ENCODE measurements at places on chromosomes 1 and 21.

- DNase-seq, result no peak
These were observed 49.9 kb downstream of the SNX27 start for GRCh38 chr1:151661751-151662150.

GRCh38 chr1:234827181-234827580 lies 217.2 kb upstream of the IRF2BP2 start:
- DNase-seq, result no peak

DNA sequence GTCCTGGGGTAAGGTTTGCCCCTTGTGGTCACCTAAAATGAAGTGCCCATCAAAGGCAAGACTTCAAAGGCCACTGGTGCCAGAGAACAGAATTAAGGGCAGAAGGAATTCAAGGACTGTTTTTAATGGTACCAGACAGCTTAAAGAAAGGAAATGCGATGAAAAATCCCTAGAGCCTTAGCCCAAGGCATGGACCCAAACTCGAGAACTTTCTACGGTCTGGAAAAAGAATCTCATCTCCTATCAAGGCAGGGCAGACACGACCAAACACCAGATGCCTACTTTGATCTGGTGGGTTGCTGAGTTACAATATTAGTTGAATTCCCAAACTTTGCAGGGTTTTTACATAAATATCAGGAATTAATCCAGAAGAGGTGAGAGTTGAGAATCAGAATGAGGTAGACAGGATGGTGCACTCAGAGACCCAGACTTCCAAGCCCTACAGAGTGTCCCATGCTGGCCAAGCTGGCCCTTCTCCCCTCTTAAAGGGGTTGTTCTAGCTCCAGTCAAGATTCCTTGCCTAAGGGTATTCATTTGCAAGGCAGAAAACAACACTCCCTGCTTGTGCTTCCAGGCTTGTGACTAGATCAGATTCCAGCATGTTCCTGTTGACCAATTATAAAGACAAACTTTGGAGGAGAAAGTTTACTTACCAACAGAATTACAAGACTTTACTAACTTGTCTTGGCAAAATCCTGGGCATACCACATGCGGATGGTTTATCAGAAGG lies 48.0 kb downstream of the EDN2 start:
- no peak for DNase-seq

GRCh38 chr1:6027591-6027990 lies 18.1 kb upstream of the KCNAB2 start:
- no peak for DNase-seq

GRCh38 chr1:2556277-2556677 lies at the start of gene TNFRSF14:
TNFRSF14 (plus strand) TSS chr1:2556371; CDS start chr1:2556665, 294 bp downstream.
- peak; percentile 24 for DNase-seq

- no peak for DNase-seq
These were observed 163.5 kb upstream of the NFIA start for GRCh38 chr1:60918867-60919266.

DNA sequence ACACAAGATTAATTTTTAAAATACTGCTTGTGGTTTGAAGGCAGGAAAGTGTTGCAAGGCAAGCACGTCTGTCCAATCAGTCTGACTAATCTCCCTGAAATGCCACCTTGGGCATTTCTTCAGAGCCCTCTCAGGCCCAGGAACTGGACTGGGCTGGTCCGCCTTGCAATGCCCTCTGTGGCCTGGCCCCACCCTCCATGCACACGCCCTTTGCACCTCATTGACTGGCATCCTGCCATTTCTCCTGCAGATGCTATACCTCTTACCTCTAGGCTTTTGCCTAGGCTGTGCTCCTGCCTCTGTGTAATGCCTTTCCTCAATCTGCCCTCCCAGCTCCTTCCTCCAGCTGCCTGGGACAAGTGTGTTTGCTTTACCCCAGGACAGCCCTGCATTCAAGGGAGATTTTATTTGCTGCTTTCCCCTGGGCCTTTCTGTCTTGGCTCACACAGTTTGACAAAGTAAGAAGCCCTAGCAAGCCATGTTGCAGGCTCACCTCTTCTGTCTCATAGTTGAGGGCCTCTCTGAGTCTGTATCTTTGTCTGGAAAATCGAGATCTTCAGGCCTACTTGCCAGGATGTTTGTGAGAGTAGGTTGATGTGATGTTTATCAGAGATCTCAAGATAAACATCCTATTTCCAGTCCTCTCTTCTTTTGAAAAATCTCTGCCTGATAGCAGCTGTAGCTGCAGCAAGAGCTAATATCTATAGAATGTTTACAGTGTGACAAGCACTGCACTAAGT lies 149.2 kb upstream of the JUN start:
- no peak for DNase-seq

DNA sequence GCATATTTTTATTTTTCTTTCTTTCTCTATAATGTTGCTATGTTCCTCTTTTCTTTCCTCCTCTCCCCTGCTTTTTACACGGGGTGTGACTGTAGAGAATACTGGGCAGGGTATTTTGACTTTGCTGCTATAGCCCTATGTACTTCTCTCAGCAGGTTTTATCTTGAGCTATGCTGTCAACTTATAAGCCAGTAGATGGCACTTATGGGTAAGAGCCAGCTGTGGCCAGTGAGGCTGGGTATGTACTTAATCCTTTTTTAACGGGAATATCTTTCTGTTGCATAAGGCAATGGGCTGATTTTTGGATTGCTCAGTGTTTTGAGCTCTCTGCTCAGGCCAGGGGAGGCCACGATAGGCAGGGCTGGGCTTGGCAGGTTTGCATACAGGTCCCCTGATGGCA lies 99.0 kb downstream of the KCNK2 start:
- DNase-seq, result no peak

DNA sequence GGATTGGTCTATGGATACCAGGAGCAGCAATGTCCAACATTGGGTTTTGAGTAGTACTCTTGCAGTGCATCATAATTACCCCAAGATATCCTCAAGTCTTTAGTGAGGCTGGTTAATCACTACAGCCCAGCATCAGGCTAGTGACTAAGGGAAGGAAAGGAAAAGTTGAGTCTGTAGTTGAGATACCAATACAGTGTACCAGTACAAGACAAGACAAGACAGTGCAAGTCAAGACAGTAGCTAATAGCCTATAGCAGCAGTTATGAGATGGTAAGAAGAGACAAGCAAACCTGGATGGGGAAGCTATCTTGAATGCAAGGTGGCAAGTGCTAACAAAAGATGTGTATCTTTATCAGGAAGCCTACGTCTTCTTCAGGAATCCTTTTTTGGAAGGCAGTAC lies 13.3 kb upstream of the GNG12 start:
- no peak for DNase-seq

DNA sequence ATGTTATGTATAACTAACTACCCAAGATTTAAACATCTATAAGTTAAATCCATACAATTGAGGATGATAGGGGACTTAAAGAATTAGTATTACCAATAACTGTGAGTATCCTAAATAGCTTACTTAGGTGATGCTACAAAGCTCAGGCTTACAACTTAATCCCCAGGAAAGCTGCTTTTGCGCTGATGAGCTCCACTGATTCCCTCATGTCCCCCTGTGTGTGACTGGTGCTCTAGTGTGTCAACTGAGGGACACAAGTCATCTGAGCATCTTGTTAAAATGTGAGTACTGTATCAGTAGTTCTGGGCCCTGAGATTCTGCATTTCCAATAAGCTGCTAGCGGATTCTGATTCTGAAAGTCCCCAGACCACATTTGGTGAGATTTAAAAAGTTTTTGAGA lies 1458.8 kb downstream of the MRPL39 start:
- no peak for DNase-seq

Measured in hippocampal formation (tissue), 2 donors.